ENCODE measurements at places on chromosomes 12 and 14. TPM values are rescaled to one million over a fixed set of nuclear protein-coding genes. Genes with fewer than 3 reads are reported as not detected.

GRCh38 chr12:16454481-16454880 is 107.0 kb downstream of the MGST1 start:
- no peaks in the 10 kb centered on the region for H3K27me3 ChIP-seq
- H3K4me1 ChIP-seq, result no peaks in the 10 kb centered on the region
- no peaks in the 10 kb centered on the region for H3K36me3 ChIP-seq
- no peak overlapping the region for H3K4me3 ChIP-seq

DNA sequence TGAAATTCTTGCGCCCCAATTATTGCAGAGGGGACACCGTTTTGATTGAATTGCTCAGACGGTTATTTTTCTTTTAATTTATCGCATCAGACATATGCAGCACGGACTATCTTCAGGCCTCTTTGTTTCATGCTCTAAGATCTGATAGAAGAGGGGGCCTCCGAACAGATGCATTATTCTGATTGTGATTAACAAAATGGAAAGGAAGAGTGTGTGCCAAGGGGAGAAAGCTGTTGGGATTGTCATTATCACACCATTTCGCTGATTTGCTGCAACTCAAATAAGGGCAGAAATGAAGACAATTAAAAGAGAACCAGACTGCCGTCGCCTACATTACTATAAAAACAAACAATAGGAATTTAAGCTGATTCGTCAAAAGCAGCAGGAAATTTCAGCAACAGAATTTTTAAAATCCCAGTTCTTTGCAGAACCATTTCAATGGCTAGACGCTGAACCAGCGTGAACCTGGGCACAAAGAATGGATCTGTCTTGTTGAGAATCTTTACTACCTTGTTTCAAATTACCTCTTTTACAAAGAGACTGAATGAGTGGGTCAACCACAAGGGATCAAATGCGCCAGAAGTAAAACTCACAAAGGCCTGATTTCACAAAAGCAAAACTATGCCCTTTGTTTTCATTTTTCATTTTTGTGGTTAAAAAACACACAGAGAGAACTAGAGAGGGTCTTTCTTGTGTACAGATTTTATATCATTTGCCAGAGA is 30.6 kb downstream of the TMEM132D start:
- no peaks in the 10 kb centered on the region for H3K4me1 ChIP-seq
- no peak overlapping the region for H3K27ac ChIP-seq
- H3K27me3 ChIP-seq, result no peaks in the 10 kb centered on the region
- no peak overlapping the region for H3K4me3 ChIP-seq

DNA sequence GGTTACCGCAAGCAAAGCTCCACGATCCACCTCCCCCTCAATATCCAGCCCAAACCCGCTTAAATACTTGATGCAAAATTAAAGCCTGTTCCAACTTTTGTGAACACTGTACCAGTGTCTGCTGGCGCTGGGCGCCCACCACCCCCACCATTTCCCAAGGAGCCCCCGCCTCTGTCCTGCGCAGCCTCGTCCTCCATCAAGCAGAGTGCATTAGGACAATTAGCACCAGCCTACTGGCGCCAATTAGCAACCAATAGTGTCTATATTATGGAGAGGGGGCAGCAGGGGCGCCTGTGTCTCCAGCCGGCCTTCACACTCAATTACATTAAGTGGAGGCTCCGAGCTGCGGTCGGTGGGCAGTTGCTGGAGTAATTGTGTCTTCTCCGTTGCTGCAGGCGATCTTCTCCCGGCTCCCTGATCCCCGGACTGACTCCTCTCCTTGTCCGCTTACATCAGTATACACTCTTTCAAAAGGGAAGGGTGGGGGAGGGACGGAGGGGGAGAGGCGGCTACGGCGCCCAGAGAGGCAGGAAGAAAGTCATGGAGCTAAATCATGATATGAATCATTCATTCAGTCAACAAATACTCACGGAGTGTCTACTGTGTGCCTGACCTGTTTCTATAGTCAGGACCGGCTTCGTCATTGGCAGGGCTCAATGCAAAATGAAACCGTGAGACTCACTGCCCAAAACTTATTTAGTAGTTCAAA is 707.3 kb downstream of the MED13L start:
- H3K4me3 ChIP-seq, result no peak overlapping the region
- H3K36me3 ChIP-seq, result no peaks in the 10 kb centered on the region

DNA sequence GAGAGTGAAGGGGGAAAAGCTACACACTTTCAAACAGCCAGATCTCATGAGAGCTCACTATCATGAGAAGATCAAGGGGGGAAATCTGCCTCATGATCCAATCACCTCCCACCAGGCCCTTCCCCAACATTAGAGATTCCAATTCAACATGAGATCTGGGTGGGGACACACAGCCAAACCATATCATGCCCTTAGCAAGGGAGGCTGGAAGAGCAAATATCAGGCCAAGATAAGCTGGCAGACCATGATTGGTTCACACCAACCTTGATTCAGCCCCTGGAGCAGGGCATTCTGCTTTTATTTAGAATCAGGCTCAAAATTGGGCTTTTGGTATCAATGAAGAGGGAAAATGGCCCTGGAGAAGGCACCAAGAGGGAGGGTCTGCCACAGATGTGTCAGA is 137.4 kb downstream of the PRKCH start:
- no peaks in the 10 kb centered on the region for H3K27me3 ChIP-seq
- peaks cover 68% of the 10 kb centered on the region for H3K36me3 ChIP-seq
- H3K4me3 ChIP-seq, result no peak overlapping the region
- peaks cover 74% of the 10 kb centered on the region for H3K4me1 ChIP-seq
- DNase-seq, result no peak

GRCh38 chr12:100675432-100675831 is 101.9 kb downstream of the GAS2L3 start:
- H3K27me3 ChIP-seq, result peaks cover 8% of the 10 kb centered on the region
- H3K36me3 ChIP-seq, result no peaks in the 10 kb centered on the region
- H3K4me1 ChIP-seq, result peaks cover 4% of the 10 kb centered on the region

The ANG gene
- 1.5 TPM for total RNA-seq

The RNASE2 gene
- total RNA-seq, result not detected

Measured in activated naive CD8-positive, alpha-beta T cell treated with anti-CD3 and anti-CD28 coated beads, Interleukin-2, amount 10 ng/mL, durations not matched to agents 7 days and 5 days (primary cell).